ENCODE measurements at places on chromosomes 12 and 14. TPM values are rescaled to one million over a fixed set of nuclear protein-coding genes. Genes with fewer than 3 reads are reported as not detected.

- no peak for DNase-seq
Observed at GRCh38 chr12:6082613-6083012, 41.9 kb downstream of the VWF start.

GRCh38 chr12:48852734-48853688 lies 1.0 kb upstream of the DDX23 start:
- peak; percentile 84 for DNase-seq

Gene SLC6A12
- total RNA-seq = 3.0 TPM

GRCh38 chr14:96920023-96920422 lies 122.8 kb downstream of the VRK1 start:
- DNase-seq = no peak

- no peak for DNase-seq
Observed at GRCh38 chr12:2395354-2395977, 342.7 kb downstream of the CACNA1C start.

DNA sequence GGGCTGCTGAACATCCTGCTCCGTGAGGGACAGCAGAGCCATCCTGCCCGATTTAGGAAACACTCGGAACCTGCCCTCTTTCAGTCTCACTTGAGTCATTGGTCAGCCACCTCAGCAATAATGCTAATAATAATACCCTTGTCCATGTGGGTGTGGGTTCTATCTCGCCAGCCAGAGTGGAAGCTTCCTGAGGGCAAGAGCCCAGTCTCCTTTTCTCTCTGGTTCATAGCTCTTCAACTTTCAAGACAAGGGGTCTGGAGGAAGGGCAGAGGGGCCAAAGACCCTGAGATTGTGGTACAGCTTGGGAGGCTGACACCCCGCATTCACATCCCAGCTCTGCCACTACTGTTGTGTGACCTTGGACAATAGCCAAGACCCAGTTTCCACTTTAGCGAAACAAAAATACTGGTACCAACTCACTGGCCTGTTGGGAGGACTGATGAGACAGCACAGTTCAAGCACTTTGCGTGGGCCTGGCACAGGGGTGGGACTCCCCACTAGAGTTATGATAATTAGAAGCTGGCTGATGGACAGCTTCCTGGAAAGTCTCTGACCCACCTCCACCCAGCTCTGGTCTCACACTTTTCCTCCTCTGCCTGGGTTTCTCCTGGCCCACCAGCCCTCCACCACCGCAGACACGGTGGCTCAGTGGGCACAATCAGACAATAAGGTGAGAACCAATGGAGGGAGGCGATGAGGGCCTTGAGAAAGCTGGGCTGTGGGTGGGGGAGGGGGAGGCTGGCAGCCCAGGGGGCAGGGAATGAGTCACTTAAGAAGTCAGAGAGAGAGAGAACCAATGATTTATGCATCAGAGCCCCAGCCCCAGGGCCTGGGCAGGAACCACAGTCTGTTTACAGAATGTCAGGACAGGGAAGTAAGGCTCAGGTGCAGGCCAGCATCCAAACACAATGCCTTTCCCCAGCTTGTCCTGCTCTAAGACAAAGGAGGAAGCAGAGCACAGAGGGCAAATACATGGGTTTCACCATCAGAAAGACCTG lies 9.6 kb downstream of the FAIM2 start:
- DNase-seq = no peak

DNA sequence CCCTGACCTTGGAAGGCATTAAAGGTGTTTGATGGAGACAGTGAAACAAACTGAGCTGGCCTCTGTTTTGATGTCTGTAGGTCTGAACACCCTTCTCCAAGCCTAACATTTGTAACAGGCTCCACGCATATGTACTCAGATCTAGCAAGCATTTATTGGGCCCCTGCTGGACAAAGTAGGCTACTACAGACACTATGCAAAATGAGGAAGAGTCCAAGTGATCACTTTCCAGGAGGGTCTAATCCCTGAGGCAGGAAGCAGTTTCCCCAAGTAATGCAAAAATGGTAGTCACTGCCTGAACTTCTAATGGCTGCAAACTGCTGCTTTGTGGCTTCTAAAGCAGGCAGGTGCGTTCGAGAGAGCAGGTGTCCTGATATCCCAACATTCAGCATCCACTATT lies 405.8 kb downstream of the MED13L start:
- DNase-seq = no peak

GRCh38 chr12:107912421-107913004 lies 138.0 kb downstream of the ASCL4 start:
- DNase-seq = peak; percentile 79

GRCh38 chr14:88468406-88468805 lies 82.9 kb downstream of the SPATA7 start:
- no peak for DNase-seq

Gene STAC3
- 4.8 TPM for total RNA-seq

Gene SLCO1A2
- 10.7 TPM for total RNA-seq

Gene MOK
- 17.7 TPM for total RNA-seq

Gene OTUB2
- total RNA-seq = 3.0 TPM

DNA sequence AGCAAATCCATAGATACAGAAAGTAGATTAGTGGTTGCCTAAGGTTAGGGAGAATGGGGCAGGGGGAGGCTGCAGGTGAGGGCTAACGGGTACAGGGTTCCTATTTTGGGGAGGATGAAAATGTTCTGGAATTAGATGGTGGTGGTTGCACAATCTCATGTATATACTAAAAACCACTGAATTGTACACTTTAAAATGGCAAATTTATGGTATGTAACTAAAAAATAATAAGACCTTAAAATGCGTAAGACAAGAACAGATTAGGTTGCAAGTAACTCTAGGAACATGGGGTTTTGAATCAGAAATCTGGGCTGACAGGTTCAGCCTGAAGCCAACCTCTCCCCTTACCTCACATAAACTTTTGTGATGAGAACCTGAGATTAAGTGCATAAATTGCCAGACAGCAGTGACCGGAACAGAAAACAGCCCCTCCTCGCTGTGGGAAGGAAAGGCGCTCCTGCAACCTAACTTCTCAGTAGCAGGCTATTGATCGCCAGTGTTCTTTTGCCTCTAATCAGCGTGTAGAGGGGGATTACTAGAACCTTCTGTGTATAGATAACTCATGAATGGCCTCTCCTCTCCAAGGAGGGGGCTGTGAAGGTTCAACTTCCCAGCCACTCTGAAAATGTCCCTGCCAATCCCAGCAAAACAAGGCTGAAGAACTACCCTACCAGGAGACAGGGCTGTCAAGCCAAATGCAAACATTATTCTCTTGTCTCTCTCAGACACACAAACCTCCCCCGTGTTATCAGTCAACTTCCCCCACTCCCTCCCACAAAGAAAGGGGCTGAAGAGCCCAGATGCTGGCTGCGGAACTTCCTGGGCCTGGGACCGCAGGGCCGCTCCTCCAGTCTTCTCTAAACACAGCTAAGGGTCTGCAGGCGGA lies 1.9 kb downstream of the SSH1 start:
- no peak for DNase-seq

DNA sequence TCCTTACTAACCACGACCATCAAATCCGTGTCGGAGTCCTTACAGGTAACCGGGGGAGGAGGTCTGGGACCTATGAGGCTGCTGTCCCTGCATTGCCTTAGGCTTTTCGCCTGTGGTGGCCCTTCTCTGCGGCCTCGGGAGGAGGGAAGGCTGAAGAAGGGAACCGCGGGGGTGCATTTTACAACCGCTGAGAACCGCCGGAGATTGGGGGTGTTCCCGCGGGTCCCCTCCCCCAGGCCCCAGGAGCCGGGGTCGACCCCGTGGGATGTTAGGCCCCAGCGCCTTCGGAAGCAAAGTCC lies 549 bp downstream of the GPHN start:
- DNase-seq = no peak

GRCh38 chr12:65853489-65854157 lies 29.3 kb downstream of the HMGA2 start:
- DNase-seq = no peak

DNA sequence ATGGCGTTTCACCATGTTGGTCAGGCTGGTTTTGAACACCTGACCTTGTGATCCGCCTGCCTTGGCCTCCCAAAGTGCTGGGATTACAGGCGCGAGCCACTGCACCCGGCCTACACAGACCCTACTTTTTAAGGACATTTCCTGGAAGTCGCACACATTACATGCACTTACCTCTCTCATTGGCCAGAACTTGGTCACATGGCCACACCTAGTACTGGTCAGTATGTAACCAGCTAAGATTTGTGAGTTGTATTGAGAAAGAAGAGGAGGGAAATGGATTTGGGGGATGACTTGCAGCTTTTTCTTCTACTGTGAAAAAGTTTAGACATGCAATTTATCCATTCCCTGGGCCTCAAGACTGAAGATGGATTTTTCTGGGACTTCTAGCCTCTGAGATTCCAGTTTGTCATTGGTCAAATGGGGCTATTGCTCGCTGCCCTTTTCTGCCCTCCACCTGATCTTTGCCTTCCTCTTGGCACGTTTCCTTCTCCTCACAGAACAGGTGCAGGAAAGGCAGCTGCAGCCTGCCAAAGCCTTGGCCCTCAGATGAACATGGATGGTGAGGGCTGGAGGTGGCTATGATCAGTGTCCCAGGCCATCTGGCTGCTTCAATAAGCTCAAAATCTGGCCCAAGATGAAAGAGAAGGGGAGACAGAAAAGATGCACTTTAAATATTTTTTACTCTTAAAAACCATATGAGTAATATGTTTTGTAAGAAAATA lies 7.1 kb upstream of the ZDHHC22 start:
- no peak for DNase-seq

- no peak for DNase-seq
Observed at GRCh38 chr12:54879150-54879549, 24.8 kb downstream of the MUCL1 start.

GRCh38 chr14:27222671-27223070 lies 624.8 kb upstream of the NOVA1 start:
- DNase-seq = no peak
